ENCODE measurements at places on chromosomes 3 and 15.

DNA sequence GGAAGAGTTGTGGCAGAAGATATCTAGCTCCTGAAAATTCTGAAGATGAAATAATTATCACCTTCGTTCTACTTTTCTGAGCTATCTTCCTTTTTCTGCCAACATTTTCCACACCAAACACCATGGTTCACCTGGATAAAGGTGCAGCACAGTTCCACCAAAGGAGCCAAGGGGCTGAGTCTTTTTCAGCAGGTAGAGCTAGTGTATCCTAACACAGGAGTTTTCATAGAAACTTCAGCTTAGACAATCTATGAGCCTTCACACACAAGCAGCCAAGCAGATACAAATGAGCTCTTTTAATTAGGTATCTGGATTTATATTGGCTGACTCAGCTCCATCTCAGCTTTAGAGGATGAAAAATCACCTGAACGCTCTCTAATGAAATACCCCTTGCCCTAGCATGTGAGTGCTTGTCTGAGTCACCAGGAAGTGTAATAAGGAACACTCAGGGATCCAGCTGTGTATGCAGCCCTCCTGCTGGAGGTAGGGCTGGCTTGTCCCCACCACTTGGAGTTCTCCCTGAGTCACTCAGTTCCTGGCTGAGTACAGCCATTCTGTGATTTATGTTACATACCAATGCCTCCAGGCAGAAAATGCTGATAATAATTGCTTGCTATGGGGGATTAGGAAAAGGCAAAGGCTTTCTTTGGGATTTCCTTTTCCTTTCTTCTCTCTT, 385.7 kb downstream of the LSAMP start:
- DNase-seq: peak; percentile 45

- DNase-seq: no peak
These were observed 137.9 kb upstream of the HES1 start for GRCh38 chr3:193998123-193998448.

GRCh38 chr15:75367006-75367405, 1.4 kb downstream of the MAN2C1 start:
- no peak for DNase-seq

DNA sequence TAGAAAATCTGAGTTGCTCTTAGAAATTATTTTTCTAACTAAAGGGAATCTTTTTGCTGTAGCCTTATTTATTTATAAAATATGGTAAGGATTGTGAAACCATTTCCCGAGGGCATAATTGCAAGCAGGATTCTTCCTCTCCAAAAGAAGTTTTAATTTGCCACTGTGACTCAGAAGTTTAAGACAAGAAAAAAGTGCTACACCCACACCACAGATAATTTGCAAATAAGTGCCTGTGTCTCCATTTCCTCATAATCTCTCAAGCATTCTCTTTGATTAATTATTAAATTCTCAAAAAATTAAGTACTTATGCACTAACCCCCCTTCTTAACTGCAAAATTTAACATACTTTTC, 43.6 kb downstream of the RASA2 start:
- peak; percentile 94 for DNase-seq

GRCh38 chr15:35150361-35150760, 65.3 kb upstream of the NANOGP8 start:
- peak; percentile 35 for DNase-seq

DNA sequence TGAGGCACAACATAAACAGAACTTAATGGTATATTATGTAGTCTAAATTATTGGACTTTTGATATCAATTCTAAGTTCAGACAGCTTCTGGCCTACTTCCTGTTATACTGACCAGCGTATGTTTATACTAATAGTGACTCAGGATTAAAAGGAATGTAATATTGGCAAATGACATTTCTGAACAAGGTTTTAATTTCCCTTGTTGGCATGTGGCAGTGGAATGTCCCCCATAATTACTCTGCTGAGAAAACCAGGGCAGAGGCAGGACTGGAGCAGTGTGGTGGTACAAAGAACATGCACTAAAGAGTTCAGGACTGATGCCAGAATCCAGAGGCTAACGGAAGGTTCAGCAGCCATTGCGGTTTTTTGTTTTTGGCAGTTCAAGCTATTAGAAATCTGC, 184.0 kb downstream of the KCNAB1 start:
- DNase-seq: peak; percentile 22

GRCh38 chr3:14452740-14453710, 50.6 kb downstream of the SLC6A6 start:
- DNase-seq: peak; percentile 94

GRCh38 chr3:88147261-88147660, 2.5 kb upstream of the C3orf38 start:
- DNase-seq: no peak

GRCh38 chr15:40344217-40344616, 3.5 kb upstream of the CCDC9B start:
- no peak for DNase-seq

- DNase-seq: no peak
These were observed 26.8 kb upstream of the LIMD1 start for GRCh38 chr3:45567730-45568172.

DNA sequence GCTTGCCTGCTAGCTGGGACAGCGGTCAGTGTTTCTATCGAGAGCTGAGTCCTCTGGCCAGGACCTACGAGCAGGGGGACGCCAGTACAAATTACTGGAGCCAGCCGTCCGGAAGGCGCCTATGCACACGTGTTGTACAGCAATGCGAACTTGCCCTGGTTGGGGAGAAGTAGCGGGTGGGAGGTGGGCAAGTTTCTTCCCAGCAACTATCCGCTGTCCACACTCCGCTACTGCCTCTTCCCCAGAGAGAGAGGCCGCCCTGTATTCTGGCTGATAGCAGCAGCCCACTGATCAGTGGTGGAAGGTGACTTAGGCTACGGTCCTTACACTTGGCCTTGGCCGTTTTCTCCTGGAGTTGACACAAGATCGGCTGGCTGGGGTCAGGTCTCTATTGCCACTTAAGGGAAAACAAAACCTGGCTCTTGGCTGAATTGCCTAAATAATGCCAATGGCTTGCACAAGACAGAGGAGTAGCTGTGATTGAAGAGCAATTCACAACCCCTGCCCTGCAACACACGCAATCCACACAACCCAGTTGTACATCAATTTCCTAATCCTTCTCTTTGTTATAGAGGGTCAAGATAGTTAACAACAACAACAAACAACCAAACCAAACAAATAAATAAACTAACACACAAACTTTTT, 12.8 kb upstream of the SHC4 start:
- no peak for DNase-seq

GRCh38 chr3:125402639-125403038, 27.5 kb upstream of the ZNF148 start:
- DNase-seq: no peak

DNA sequence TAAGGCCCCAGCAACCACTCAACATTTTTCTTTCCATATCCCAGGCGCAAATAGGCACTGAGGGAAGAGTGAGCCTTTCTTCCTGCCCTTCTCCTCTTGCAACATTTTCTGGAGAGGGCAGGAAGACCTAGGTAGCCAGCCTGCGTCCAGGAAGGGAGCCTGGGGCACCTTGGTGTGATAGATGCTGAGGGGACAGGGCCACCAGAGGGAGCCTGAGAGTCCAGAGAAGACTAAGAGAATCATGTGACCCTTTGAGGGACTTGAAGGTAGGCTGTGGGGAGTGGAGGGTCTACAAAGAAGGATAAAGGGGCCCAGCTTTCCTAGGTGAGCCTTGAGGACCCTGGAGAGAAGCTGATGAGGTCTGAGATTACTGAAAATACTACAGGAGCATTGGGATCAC, 346.6 kb downstream of the CNTN6 start:
- DNase-seq: no peak

GRCh38 chr3:14852058-14852594, 33.4 kb downstream of the FGD5 start:
- no peak for DNase-seq

- no peak for DNase-seq
These were observed 193.6 kb upstream of the IL12A start for GRCh38 chr3:159795042-159795441.

- peak; percentile 77 for DNase-seq
These were observed 524 bp downstream of the IGF1R start for GRCh38 chr15:98648654-98649471.

GRCh38 chr15:40957581-40958051, 4.3 kb downstream of the CHAC1 start:
- DNase-seq: no peak

DNA sequence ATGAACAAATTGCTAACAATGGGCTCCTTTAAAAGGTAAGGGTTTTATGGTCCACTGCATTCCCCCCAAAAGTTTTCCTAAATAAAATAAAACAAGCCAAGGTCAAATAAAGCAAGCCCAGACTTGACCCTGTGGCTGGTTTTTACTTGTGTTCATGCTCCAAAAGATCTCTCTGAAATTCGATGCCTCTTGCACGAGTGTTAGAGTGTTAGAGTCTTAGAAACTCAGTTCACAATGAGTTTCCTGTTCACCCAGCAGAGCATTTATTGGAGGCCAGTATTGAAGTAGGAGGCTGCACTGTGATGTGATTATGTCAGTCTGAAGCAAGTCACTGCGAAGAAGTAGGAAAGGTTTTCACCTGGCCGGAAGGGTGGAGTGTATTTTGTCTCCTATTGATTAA, 59.9 kb upstream of the LRTM1 start:
- no peak for DNase-seq

GRCh38 chr3:26840272-26840870, 217.8 kb downstream of the LRRC3B start:
- no peak for DNase-seq

DNA sequence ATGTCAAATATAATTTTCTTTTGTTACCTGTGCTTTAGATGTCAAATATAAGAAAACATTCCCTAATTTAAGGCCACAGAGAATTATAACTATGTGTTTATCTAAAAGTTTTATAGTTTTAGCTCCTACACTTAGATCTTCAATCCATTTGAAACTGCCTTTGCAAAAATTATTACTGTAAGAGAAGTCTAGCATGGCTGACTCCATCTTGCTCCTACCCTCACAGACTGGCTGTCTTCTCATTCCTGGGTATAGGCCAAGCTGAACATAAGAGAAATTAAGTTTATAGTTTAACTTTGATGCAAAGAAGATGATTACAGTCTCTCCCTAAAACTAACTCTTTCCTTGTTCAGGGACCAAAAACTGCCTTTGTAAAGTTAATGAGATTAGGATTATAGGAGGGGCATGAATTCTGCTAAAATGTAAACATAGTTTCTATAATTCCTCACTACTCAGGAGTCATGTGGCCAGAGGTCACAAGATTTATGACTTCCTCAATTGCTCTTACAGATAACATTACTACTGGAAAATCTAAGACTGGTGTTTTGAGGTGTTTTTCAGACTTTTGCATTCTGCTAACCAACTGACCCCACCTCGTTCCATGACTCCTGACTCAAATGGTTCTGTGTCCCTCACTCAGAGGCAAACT, 184.0 kb downstream of the BCHE start:
- no peak for DNase-seq

- no peak for DNase-seq
These were observed 60.5 kb upstream of the MINAR1 start for GRCh38 chr15:79371591-79371990.

GRCh38 chr15:75307778-75308390, 25.2 kb downstream of the GOLGA6D start:
- DNase-seq: peak; percentile 14

DNA sequence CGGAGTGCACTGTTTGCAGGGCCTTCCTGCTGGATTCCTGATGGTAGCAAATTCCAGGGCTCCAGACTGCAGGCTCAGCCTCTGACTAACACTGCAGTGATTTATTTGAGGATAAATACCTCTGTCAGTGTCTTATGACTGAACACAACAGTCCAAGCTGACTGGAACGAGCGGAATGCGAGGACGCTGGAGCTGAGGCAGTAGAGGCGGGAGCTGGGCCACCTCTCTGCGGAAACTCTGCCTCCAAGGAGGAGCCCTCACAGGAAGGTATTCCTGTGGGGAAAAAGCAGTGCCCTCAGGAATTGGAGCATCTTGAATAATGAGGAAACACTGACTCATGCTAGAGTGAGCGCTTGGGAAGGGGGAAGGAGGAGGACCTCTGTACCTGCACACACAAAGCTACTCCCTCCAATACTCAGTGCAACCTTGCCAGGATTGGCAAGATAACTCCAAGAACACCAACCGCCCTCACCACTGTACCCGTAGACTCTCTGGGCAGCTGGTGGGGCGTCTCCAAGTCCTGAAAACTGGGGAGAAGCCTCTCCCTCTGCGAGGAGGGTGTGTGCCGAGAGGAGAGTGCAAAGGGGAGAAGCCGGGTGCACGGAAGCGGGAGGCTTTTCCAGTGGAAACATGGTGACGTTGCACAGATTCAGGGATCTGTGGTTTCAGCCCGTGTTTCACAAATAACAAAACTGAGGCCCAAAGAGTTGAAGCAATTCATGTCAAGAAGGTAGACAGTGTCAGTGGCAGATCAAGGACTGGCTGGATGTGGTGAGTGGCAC, 43.0 kb downstream of the VGLL4 start:
- DNase-seq: peak; percentile 97

GRCh38 chr3:142501004-142501926, 53.4 kb upstream of the XRN1 start:
- peak; percentile 84 for DNase-seq

DNA sequence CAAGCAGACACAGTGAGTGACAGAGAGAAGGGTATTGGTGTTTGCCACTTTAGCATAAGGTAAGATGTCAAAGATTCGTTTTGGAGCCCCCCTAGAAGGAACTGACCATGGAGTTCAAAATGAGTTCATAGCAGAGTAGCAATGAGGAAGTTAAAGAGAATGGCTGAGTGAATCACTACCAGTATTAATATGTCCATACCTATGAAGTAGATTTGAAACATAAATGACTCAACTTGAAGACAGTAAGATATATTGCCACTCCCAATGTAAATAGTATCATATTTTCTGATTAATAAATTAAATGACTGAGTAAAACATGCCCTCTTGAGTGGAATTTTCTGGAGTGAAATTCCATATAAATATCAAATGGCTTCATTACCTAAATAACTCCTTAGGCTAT, 675.1 kb downstream of the NLGN1 start:
- no peak for DNase-seq

DNA sequence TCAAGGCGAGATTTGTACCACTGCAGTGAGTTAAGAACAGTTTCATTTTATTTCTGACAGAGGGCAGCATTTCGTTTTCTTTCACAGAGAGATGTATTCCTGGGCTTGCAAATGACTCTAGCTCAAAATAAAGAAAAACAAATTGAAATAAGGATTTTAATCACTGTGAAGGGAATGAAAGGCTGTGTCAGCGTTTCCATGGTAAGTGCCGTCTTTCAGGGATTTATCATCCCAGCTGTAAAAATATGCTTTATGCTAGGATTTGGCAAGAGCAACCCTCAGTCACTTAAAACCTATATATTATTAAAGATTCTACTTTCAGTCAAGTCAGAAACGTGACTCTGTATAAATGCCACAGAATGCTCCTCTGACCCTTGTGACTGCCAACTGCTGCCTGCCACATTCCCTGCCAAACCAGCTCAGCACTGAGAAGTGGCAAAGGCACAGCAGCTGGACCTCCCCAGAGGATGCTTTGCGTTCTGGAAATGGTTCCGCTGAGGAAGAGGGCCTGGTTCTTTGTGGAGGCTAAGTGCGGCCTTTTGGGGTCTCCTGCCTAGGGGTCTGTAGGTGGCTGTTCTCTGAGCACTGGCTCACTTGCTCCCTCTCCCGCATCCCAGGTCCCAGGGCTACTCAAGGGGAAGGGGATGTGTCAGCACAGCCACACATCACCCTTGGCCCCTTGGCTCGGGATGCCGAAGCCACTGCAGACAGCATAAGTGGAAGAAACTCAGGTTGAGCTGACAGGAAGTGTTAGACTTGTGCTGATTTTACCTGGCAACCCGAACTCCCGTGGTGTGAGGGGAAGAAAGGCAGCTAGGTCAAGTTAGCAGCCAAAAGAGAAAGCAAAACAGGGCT, 56.6 kb upstream of the POMGNT2 start:
- DNase-seq: peak; percentile 87

GRCh38 chr3:159882790-159883779, 105.5 kb upstream of the IL12A start:
- peak; percentile 58 for DNase-seq
